ENCODE measurements at places on chromosomes 2 and 18.

GRCh38 chr2:117359266-117359914 is 455.1 kb upstream of the DDX18 start:
- DNase-seq, result no peak

DNA sequence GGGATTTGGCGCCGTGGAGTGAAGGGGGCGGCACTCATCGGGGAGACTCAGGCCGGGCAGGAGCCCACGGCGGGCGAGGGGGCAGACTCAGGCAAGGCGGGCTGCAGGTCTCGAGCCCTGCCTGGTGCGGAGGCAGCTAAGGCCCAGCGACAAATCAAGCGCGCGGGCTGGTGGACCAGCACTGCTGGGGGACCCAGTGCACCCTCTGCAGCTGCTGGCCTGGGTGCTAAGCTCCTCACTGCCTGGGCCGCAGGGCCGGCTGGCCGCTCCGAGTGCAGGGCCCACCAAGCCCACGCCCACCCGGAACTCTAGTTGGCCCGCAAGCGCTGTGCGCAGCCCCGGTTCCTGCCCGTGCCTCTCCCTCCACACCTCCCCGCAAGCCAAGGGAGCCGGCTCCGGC is 26.2 kb upstream of the SPP2 start:
- no peak for DNase-seq

GRCh38 chr18:40109252-40110049 is 1845.6 kb upstream of the PIK3C3 start:
- no peak for DNase-seq

DNA sequence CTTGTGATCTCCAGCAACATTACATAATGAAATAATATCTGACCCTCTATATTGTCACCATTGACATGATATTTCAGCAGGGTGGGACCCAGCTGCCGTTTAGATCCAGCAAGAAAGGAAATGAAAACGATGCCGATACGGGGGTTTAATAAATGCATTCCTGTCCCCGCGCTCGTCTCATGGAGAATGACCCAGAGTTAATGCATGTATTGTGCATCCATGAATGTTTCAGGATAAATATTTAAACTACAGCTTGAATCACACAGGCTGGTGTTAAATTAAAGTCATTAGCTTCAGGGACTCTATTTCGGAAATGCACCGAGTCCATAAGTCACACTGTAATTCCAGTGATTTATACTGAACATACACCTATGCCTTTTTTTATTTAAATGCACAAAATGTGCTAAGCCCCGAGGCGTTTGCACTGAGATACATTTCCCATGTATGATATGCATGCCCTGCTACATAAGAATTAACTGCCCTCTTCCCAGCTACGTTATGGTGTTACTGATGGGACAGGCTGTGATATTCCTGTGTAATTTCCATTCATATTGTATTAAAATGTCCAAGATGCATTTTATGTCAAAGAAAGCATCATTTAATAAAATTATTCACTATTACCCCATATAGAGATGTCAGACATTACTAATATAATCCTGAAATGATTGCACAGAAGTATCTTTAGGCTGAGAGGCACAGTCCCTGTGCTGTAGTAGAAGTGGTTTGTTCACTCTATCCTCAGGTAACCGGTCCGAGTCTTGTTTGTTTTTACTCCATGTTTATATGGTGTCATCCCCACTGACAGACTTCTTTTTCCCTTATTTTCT is 109.3 kb upstream of the ZNF516 start:
- DNase-seq, result no peak

- DNase-seq, result no peak
Measured at GRCh38 chr2:60364491-60364890, 189.0 kb downstream of the BCL11A start.

- no peak for DNase-seq
Measured at GRCh38 chr2:151718247-151718646, 16.0 kb downstream of the NEB start.

DNA sequence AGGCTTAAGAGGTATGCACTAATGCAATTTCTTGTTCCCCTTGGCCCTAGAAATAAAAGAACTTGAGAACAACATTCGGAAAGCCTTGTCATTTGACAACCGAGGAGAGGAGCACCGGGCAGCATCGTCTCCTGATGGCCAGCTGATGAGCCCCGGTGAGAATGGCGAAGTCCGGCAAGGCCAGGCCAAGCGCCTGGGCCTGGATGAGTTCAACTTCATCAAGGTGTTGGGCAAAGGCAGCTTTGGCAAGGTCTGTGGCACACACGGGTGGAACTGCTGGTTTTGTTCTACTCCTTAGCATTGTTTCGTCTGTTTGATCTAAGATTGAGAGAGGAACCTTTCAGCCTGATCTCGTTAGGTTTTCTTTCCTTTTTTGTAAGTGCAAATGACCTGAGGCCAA is 289.8 kb upstream of the EPAS1 start:
- DNase-seq, result no peak

DNA sequence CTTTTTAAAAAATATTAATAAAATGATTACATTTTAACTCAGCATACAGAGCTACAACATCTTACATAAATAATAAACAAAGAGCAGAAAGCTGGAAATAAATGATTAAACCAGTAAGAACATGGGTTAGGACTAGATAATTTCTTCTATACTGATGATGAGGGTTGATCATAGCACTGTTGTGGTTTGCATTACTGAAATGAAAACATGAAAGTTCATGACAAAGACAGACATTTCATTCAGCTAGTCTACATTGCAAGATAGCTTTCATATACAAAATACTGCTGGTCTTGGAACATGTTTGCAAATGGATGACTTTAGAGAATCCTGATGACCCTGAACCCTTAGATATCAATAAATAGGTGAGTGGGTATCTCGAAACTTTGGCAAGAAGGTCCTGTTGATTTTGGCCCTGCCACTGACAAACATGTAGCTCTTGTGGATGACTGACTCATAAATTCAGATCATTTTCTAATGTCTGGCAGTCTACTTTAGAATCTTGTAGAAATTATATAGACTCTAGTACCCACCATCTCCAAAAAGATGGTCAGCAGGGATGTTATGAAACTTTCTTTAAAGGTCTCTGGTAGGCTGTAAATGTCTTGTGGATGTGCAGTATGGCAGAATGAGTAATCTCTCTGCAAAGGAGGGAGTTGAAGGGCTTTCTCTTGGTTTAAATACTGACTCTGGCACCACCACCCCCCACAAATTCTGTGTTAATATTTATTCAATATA is 15.5 kb upstream of the CDC42EP3 start:
- DNase-seq, result no peak

DNA sequence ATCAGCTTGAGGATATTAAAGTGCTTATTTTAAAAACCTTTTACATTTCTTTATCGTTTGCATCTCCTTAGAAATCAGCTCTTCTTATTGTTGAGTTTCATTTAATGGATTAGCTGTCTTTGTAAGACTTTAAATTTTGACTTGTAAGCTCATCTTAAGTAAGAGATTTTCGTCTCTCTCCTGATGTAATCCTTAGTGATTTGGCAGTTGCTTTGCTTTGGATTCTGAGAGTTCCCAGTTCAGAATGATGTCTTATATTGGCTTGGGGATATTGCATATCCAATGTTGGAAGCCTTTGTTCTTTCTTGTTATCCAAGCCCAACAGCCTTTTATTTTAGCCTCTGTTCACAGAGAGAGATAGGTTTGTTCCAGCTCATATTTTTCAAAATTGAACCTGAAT is 212.1 kb downstream of the ARL6IP6 start:
- no peak for DNase-seq

DNA sequence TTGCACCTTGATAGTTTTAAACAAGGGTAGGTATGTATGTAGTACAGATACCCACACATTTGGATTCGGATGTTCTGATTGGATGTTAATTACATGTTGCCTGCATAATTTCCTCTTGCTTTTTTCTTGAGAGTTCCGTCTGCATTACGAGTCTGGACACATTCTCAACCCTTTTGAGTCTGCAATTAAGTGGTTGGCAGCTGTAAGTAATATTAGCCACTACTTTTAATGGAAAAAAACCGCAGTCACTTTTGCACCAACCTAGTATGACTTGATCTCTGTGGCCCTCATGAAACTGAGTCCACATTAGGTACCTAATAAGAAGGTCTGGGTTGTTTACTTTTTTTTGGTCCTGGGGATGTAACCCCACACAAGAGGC is 217.3 kb downstream of the VAPA start:
- no peak for DNase-seq

DNA sequence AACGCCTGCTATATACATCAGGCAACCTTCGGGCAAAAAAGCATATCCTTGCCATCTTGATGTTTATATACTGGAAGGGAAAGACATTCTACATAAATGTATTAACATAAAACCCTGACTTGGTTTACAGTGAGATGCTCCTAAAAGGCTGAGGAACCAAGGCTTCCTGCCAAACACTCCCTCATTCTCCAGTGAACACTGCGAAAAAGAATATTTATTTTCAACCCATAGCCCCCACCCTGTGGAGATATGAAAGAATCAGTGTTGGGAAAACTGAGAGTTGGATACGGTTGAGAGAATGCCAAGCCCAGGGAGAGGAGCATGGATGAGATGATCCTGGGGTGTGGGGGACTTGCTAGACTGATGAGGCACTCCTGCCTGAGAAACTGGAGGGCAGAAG is 94.9 kb downstream of the PIEZO2 start:
- DNase-seq, result no peak

DNA sequence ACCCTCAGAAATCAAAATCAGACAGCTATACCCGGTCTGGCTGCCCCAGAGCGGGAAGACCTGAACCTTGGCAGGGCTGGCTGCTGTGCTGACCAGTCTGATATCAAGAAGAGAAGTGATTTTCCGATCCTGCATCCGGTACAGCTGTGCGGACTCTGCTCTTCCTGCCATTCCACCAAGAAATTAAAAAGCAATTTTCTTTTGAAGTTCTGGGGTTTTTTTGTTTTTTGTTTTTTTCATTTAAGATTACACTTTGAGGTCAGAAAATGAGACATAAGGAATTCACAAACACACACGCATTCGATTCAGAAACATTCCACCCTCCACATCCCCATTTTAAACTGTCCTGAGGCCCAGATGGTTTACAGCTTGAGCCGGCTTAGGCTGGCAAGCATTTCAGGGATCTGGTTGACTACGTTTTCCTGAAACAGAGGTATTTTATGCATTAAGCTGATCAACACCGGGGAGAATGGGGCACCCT is 156.5 kb downstream of the COL6A3 start:
- DNase-seq, result peak; percentile 75

- DNase-seq, result no peak
Measured at GRCh38 chr2:112305132-112305531, 29.7 kb downstream of the ZC3H6 start.

- DNase-seq, result no peak
Measured at GRCh38 chr18:69871363-69871762, 76.3 kb downstream of the CD226 start.

DNA sequence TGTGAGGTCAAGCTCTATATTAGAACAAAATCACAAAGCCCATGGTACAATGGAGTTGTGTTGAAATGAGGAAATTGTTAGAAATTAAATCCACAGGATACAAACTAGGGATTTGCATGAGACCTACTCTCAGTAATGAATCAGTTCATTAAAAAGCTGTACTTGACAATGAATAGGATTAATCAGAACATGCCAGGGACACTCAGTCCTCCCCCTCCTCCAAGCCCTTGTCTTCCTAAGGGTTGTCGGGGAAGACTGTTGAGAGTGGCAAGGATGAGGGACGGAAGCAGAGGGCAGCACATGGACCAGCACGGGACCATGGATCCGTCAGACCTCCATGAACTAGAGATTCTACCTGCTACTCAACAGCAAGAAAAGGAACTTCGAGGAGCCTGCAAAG is 39.8 kb downstream of the SPRED2 start:
- DNase-seq, result no peak

- DNase-seq, result peak; percentile 58
Measured at GRCh38 chr2:19046986-19047780, 311.2 kb downstream of the OSR1 start.

DNA sequence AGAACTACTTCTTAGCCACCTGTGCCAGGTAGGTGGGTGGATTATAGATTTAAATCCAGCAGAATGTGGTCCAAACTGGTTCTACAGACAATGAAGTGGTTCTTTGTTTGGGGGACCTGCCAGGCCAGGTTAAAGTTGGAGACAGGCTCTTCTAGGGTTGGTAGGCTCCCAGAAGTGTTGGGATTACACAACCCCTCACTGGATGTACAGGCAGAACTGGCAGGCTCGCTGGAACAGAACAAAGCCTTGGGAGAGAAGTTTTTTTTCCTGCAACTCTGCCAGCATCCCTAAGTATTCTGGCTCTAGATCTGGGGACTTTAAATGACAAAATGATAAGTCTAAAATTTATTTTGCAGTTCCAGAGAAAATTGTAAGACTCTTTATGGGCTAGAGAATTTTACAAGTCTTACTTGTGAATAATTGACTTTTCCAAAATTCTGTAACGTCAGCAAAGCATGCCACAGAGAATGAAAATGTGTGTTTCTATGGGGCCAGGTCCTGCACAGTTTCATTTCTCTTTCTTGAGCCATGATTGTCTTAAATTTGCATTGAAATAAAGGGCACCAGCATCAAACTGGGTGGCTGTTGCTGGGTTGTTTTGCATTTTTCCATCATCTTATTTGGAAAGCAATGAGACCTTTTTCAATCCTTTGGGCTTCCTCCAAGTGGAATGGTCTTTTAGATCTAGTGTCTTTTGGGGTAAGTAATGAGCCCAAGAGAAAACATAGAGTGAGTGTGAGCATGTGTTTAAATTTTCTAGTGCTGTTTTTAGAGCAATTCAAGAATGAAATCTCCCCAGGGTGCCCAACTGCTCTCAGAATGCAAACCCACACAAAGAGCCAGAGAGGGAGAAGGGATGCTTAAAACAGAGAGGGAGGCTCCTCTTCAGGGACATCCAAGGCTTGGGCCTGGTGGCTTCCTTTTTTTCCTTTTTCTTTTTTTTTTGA is 32.4 kb upstream of the ATL2 start:
- peak; percentile 34 for DNase-seq

GRCh38 chr2:3656762-3657721 is 958 bp upstream of the ALLC start:
- no peak for DNase-seq

DNA sequence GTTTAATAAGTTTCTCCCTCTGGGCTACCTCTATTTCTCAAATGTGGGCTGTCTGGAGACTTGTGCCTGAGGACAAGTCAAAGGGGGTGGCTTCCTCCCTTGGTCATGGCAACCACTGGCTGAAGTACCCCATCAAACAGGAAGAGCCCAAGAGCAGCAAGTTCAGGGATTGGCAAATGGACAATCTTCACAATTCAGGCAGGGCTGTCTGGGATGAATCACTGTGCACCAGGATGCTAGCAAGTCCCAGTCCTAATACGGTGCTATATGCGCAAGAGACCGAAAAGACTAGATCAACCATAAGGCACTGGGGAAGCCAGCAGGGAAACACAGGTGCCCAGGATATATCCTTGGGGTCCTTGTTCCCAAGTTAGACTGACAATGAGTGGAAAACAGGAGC is 75.5 kb downstream of the ANTXR1 start:
- no peak for DNase-seq

DNA sequence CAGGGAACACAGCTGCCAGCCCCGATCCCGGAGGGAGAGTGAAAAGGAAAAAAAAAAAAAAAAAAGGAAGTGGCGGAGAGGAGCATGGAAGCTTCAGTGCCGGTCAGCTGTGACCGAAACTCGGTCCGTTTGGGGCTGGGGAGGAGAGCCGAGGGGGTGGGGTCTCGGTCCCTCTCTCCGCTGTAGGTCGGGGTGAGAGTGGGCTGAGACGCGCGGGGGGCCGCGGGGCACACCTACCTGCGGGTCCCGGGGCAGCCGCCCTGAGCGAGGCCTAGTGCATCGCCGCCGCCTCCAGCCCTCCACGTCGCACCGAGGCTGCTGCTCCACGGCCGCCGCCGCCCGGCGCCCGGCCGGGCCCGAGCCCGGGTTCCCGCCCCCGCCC is 536 bp downstream of the VPS54 start:
- DNase-seq, result peak; percentile 46

- DNase-seq, result no peak
Measured at GRCh38 chr2:162041485-162041884, 32.5 kb downstream of the DPP4 start.

GRCh38 chr2:222311978-222312738 is 13.4 kb upstream of the PAX3 start:
- no peak for DNase-seq
